ENCODE measurements at places on chromosomes 5 and 9.

DNA sequence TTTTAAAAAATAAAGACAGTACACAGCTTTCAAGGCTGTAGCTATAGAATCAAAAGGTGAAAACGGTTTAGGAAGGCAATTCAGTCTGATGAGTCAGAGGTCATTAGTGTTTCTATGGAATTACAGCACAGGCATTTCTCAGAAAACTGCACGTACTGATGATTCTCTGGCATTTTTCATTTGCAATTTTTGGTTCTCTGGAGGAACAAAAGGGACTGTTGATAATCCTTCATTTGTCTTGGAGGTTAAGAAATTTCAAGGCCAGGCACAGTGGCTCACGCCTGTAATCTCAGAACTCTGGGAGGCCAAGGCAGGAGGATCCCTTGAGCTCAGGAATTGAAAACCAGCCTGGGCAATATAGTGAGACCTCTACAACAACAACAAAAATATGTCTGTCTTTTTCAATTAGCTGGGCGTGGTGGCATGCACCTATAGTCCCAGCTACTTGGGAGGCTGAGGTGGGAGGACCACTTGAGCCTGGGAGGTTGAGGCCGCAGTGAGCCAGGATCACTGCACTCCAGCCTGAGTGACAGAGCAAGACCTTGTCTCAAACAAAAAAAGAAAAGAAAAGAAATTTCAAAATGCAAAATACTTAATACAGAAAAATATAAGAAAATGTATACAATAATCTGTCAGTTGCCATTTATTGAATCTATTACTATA is 27.3 kb downstream of the NR6A1 start:
- ATAC-seq = no peak

- ATAC-seq = no peak
Observed at GRCh38 chr5:124887223-124887622, 140.8 kb upstream of the ZNF608 start.

- peak; percentile 11 for ATAC-seq
Observed at GRCh38 chr9:127163409-127163808, 41.0 kb upstream of the ANGPTL2 start.

DNA sequence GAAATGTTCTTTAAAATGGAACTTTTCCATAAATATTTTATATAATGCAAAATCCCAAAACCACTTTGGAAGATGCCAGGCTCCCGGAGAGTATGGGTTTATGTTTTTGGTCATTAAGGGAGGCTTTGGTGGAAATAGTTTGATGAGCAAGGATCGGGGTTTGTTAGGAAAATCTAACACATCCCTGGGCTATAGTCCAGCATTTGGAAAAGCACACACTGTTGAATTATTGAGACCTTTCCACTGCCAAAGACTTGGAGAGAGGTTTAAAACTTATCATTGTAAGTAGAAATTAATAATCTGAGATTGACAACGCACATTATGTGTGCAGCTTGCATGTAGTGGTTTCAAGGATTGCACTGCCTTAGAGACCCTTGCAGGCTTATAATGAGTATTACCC is 156.3 kb downstream of the PARP8 start:
- no peak for ATAC-seq

DNA sequence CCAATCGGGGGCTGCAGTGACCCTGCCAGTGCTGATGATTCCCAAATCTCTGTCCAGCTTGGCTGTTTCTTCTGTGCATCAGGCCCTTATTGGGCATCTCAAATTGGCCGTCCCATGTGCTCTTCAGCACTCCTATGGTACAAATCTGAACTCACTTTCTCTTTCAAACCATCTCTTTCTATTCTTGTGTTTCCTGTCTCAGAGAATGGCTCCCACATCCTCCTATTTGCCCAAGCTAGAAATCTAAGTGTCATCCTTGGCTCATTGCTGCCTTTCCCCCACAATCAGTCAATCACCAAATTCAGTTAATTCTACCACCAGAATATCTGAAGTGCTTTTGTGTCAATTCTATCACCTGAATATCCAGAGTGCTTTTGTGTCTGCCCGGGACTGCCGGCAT is 336.6 kb downstream of the CWC27 start:
- no peak for ATAC-seq

DNA sequence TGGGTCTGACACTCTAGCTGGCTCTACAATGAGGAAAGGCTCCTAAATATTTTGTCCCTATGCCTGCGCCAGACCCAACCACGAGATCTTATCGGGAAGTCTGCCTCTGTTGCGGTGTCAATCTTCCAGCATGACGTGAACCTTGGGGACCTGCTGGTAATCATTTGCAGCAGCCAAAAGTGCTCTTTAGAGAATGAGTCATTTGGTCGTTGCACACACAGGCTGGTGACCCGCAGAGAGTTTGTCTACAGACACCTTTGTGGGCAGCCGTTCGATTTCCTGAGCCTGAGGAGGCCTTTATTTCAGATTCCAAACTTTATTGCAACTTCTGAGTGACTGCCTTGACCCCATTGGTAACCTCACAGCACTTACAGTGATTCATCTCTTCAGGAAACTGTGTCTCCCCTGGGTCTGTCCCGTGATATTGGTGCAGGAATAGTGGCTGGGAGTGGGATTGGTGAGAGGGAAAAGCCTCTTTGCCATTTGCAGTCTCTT is 326.1 kb downstream of the NSG2 start:
- ATAC-seq = no peak

DNA sequence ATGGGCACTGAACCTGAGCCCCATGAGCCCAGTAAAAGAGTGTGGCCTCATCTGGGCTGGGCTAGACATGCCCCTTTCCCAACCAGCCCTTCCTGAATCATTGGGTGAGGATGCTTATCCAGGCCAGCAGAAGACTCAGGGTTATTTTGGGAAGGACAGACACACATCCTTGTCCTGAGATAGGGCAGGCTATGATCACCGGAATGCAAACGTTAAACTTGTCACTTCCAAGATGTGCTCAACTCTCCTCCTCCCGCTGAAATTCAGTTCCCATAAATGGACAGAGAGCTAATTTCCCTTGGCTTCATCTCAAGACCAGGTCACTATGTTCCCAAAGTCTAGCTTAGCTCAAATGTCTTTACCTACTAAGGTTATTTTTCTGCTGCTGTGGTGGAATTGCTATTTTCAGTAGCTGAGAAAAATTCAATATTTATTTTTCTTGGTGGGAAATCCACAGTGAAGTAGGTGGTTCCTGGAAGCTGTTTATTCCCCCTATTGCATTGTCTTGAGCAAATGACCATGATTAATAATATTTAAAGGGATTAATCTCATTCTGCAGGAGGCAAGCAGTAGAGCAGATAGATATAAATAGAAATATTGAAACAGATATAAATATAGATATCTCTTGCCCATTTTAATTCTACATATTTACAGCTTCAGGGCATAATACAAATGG is 70.0 kb downstream of the NXNL2 start:
- no peak for ATAC-seq

DNA sequence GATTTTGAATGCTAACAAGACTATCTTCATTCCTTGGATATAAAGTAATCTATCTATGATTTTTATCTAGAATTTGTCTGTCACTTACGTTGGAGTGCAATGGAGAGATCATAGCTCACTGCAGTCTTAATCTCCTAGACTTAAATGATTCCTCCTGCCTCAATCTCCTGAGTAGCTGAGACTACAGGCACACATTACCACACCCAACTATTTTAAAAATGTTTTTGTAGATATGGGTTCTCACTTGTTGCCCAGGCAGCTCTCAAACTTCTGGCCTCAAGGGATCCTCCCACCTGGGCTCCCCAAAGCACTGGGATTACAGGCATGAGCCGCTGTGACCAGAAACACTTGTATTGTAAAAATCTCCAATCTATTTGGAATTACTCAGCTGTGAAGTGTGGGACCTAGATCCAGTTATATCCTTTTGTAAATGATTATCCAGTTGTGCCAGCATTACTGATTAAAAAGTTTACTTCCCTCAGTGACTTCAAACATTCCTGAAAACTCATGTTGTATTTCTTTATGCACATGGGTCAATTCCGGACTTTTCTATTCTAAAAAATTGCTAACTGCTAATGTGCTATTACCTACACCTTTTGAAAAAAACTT is 1793.8 kb upstream of the WWC1 start:
- no peak for ATAC-seq

GRCh38 chr5:93674138-93674537 is 67.3 kb downstream of the POU5F2 start:
- ATAC-seq = no peak

- no peak for ATAC-seq
Observed at GRCh38 chr9:76322810-76323209, 71.4 kb downstream of the RFK start.

GRCh38 chr9:105083256-105083655 is 155.3 kb upstream of the ABCA1 start:
- ATAC-seq = no peak

- ATAC-seq = no peak
Observed at GRCh38 chr9:127878652-127879390, 1.3 kb upstream of the AK1 start.

GRCh38 chr9:37626708-37627292 is 24.0 kb upstream of the FRMPD1 start:
- no peak for ATAC-seq

- ATAC-seq = no peak
Observed at GRCh38 chr5:118883362-118883761, 105.0 kb downstream of the DTWD2 start.

DNA sequence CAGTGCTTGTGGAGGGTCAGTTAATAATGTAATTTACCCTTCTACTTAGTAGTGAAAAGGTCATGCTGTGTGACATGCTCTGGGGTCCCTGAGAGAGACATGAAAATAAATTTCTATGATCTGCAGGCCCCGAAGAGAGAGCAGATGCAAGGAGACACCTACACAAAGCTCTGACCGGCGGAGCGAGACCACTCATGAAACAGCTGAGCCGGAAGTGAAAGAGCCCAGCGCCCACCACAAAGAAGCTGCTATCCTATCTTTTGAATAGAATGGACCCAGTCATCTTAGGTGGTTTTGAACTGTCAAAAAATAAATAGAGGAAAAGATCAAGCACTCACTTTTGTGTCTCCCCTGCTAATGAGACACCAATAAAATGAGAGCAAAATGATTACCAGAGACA is 190.0 kb downstream of the MED10 start:
- ATAC-seq = no peak

- ATAC-seq = no peak
Observed at GRCh38 chr9:89077519-89077918, 86.3 kb downstream of the S1PR3 start.

GRCh38 chr5:163245584-163245983 is 191.8 kb upstream of the CCNG1 start:
- ATAC-seq = no peak

DNA sequence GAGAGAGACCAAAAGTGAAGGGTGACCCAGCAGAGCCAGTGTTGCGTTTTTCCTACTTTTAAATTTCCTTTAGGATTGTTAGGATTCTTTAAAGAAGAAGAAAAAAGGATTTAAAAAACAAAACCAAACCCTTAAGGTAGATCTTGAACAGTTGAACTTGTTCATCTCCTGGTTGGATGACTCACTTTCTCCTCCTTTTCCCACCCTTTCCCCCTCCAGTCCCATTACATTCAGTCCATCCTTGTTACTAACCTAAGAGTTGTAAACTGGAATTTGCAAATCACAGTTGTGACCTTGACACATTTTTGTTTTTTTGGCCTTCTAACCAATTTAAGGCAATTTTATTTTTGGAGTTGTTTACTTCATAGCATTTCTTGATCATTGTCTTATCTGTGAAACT is 289.2 kb downstream of the ARHGAP26 start:
- ATAC-seq = no peak

DNA sequence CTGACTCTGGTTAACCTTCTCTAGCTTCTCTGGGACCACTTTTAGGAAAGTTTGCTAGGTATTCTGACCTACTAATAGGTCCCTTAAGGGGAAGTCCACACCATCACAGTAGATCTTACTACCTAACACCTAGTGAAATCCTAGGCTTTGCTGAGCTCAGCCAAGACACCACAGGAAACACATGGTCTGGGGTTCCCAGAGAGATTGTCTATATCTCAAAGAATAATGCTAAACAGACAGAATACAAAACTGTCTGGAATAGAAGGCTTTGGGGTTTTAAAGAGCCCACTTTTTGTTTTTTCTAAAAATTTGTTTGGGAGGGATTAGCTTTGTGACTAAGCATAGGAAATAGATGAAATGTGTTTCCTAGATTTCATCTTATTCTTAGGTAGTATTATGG is 395.1 kb downstream of the ARHGEF28 start:
- no peak for ATAC-seq

GRCh38 chr5:84729326-84729725 is 344.6 kb upstream of the EDIL3 start:
- ATAC-seq = no peak

- no peak for ATAC-seq
Observed at GRCh38 chr5:138226910-138227309, 13.8 kb upstream of the CDC23 start.

DNA sequence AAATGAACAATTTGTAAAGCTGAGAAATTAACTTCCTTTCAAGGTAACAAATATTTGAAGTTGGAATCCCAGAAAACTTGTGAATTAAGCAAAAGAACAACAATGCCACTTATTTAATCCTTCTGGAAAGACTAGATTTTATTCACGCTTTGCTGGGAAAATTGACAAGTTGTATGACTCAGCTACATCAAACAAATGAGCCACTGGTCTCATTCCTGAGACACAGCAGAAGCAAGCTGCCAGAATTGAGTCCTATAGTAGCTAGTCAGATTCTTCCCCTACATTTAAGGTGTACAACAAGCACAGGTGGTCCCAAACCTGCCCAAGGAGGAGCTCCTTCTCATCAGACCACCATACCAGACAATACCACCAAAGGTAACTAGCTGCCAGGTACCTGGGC is 280.7 kb downstream of the SPOCK1 start:
- peak; percentile 46 for ATAC-seq

- peak; percentile 18 for ATAC-seq
Observed at GRCh38 chr5:133943475-133943817, 25.0 kb downstream of the C5orf15 start.

DNA sequence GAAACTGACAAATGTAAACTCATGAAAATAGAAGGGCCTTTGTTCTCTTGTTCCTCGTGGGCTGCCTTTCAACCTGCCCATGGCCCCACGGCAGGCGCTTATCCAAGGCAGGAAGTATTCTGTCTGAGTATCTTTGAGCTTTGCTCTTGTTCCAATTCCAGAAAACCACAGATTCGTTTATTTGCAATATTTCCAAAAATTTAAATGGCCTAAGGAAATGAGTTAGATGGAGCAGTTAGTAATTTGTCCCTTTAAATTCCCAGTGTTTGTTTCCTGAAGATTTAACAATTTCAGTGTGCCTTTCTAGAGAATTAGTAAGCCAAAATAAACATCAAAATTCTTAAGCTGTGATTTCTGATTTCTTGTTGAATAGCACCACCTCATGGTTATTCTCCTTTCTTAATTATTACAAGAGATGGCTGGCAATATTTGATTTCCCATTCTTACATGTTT is 299.4 kb upstream of the RASA1 start:
- ATAC-seq = no peak

- ATAC-seq = no peak
Observed at GRCh38 chr5:53508125-53508524, 27.7 kb downstream of the FST start.

- peak; percentile 66 for ATAC-seq
Observed at GRCh38 chr9:98097836-98098235, 21.2 kb downstream of the TRIM14 start.

GRCh38 chr5:171840066-171840465 is 54.4 kb downstream of the SMIM23 start:
- no peak for ATAC-seq

GRCh38 chr9:89533411-89534095 is 35.6 kb upstream of the SEMA4D start:
- no peak for ATAC-seq

- no peak for ATAC-seq
Observed at GRCh38 chr5:77391240-77391765, 100.8 kb downstream of the WDR41 start.

Measured in esophagus mucosa (tissue), 1 donor.